CD4-positive, alpha-beta T cell treated with Interleukin-4 for 1 hour (primary cell): ENCODE measurements at places on chromosomes 1 and 21.

DNA sequence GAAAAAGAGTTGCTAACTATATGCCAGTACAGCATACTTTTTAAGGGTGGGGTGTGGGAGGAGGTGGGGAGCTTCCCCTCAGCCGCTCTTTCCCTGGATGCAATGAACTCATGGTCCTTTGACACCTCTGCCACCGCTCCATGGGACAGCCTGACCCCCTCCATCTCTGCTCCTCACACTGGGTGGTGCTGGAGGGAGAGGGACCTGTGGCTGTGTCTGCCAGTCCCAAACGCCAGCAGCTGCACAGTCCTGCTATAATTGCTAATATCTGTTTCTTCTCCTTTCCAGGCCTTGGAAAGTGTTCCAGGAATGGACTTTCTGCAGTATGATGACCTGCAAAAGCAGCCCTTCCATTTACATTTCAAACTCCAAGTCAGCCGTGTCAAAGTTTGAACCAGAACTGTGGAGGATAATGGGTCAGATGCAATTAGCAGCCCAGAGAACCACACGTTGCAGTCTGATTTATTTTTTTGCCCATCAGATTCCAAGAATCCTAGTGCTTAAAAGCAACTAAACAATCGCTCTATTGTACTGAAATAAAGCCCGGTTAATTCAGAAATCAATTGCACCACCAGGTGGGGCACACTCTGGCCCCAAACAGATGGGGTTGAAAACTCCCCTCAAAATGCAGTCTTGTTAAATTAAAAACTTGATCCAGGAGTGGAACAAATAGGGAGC lies 160.7 kb upstream of the LMO4 start:
- no peak for DNase-seq

GRCh38 chr1:234647245-234647644 lies 37.3 kb upstream of the IRF2BP2 start:
- DNase-seq, result no peak

DNA sequence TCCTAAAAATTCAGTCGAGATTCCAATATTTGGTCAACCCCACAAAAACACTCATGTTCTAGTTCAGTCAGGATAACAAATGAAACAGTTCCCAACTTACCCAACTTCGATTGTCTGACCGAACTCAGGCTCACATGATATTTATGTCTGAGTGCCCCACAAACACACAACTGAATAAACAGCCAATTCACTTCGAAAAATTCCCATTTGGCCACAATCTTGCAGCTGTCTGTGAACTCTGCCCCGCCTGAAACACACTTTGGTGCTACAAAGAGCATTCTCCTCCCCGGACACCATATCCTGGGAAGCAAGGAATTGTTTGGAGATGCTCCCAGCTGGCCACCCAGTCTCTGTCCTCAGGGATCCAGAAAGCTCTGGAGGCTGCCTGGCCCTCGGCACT lies 52.9 kb upstream of the SIM2 start:
- no peak for DNase-seq

DNA sequence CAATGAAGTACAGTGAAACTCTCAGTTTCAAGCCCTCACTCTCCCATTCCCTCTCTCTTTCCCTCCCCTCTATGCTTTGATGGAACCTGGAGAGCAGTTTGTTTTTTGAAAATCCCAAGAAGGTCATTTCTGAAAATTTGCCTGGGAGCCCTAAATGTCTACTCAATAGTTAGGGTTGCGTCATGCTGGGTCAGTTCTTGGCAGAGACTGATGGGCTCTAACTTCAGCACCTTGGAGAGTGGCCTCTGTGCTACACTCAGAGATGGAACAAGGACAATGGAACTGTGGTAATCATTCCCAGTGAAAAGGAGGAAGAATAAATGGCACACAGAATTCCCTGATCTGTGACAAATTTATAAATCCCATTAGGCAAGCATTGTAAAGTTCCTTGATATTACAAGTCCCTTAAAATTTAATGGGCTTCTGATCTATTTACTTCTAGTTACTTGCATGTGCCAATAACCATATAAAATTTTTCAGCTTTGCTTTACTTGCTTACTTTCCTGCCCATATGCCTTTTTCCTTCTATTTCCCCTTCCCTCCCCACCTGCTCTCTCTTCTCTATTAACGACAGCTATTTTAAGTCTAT lies 182.9 kb upstream of the KCND3 start:
- no peak for DNase-seq

DNA sequence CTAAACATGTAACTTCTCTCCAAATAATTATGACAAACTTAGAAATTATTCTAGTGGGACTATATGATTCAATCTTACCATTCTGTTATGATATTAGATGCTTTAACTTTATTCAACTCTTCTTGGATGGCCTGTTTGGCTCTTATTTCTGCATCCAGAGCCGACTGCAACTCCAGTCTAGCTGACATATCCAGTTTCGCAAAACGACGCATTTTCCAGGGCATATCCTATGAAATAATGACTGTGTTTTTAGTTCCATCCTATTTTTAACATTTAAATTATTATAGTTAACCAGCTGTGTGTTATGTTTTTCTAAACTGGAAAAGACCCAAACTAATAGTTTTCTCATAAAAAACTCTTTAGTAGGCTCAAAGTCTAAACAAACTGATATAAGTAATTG lies 133.7 kb downstream of the COQ8A start:
- no peak for DNase-seq

DNA sequence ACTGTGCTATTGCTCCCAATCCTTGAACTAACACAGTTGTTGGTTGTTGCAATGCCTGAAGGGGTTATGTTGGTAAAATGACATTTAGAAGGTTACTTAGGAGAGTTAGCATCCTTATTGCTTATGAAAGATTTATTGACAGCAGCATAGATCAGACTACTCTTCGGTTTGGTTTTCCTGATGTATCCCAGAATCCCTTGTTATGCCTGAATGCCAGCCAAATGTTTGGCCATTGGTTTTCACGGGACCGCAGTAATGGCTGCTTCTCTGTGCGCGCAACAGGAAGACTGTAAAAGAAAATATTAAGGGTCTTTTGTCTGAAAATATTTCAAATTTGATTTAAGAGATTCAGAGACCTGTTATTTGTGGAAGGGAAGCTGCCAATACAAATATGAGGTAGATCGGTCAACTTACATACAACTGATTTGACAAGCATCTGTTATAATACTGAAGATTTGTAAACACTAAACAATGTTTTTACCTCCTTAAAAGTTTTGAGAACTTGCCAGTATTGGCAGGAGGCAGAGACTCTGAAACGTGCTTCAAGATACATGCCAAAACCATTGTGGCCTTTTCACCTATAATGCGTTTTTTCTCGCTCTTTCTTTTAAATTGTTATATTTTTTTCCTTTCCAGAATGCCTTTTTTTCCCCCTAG lies 8.3 kb downstream of the NFIA start:
- no peak for DNase-seq

- DNase-seq, result no peak
Observed at GRCh38 chr1:115188680-115189395, 99.5 kb upstream of the TSPAN2 start.

DNA sequence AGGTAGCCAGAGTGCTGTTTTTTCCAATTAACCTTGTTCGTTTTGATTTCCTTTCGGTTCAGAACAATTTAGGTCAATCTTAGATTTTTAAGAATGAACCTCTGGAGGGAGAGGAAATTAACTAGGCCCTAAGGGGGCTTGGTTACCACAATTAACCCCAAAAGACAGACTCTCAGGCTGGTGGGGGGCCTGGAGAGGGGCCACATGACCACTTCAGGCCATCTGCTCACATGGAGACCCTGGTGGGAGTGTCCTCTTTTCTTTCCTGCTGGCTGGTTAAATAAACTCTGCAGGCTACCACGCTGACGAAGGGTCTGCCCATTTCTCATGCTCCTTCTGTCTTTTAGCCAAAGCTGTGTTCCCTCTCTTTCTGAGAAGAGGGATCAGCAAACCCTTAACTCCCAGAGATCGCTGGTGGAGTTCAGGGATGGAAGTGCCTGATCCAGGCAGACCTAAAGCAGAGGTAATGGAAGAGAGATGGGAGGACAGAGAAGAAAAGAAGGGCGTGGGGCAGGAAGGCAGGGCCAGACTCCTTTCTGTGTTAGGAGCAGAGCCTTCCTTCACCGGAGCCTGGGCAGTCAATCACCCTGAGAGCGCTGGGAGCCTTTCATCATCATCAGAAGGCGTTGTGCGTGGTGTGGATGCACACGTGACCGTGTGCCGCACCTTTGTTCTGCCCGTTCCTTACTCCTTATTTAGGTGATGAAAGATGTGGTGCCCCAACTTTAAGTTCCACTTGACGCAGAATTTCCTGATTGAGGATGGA lies 58.5 kb downstream of the KIF26B start:
- no peak for DNase-seq

DNA sequence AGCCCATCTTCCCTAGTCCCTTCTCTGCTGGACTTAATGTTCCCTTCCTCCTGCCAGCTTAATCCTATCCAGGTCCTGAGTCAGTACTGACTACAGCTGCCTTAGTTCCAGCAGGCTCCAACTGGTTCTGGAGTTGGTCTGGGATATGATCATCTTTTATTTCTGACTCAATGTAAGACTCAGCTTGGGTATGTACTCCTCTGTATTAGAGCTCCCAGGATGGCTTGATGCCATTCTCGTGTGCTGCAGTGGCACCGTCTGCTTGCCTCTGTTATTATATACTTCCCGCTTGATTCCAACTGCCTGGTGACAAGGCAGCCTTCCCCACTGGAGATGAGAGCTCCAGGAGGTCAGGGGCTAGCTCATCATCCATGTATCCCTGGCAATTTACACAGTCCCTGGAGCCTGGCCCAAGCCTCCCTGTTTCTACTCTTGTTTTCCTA lies 164.4 kb upstream of the DPT start:
- no peak for DNase-seq

DNA sequence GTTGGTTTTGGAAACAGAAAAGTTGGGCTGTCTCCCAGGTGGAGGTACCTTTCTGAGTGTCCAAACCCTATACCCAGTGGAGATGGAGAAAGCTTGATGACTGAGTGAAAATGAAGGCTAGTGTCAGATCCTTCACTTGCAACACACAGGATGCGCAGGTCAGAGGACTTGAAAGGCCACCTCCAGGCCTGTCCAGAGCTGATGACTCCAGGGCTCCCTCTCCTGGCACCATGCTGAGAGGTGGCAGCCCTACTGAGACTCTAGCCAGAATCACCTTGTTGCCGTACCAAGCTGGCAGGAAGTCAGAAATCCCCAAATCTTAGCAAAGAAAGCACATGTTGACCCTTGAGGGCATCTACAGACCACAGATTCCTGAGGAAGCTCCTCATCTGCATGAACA lies 16.4 kb downstream of the KNCN start:
- no peak for DNase-seq

- no peak for DNase-seq
Observed at GRCh38 chr1:168960595-168960994, 145.9 kb upstream of the ATP1B1 start.

DNA sequence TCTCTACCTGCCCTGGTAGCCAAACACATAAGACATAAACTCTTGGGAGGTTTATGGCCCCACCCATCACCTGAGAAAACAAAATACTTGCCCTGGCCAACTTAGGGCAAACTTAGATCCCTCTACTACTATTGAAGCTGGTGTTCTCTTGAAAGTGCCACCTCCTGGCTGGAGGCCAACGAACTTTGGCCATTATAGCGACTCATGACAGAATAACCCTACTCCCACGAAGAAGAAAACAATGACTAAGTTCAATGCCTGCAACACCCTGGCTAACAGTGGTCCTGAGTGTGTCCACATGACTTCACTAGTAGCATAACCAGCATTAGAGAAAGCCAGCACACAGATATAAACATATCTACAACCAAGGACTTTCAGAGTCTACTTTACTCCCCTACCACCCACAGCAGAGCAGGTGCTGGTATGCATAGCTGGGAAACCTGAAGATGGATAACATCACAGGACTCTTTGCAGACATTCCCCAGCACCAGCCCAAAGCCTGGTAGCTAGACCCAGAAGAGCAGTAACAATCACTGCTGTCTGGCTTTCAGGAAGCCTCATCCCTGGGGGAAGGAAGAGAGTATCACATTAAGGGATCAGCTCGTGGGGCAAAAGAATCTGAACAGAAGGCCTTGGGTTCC lies 81.0 kb downstream of the SLC30A10 start:
- no peak for DNase-seq
